ENCODE measurements at places on chromosomes 5 and 9.

DNA sequence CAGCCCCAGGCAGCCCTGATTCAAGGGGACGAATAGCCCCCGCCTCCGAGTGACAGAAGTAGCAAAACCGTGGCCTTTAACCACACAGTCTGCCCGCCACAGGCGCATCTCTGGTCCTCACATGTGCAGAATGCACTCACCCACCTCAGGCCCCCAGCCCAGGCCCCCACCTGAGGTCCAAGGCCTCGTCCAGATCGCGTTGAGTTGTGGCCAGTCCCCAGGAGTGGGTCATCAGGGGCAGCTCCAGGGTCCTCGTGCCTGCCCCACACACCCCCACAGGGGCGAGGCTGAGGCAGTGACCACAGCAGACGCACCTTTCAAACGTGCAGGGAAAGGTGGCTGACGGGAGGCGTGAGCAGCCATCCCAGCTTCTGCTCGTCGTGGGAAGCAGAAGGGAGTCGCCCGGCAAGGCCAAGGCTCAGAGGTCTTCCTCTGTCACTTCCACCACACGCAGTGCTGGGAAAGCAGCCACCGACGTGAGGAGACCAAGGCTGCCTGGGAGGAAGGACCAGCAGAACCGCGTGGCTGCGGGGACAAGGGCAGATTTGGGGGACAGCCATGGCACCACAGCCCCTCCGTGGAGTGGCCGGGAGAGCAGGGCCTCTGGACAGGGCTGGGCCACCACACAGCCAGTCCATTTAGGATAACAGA, 77.8 kb upstream of the OTULINL start:
- DNase-seq = no peak

- no peak for DNase-seq
Observed at GRCh38 chr9:97140566-97140965, 101.6 kb upstream of the CTSV start.

DNA sequence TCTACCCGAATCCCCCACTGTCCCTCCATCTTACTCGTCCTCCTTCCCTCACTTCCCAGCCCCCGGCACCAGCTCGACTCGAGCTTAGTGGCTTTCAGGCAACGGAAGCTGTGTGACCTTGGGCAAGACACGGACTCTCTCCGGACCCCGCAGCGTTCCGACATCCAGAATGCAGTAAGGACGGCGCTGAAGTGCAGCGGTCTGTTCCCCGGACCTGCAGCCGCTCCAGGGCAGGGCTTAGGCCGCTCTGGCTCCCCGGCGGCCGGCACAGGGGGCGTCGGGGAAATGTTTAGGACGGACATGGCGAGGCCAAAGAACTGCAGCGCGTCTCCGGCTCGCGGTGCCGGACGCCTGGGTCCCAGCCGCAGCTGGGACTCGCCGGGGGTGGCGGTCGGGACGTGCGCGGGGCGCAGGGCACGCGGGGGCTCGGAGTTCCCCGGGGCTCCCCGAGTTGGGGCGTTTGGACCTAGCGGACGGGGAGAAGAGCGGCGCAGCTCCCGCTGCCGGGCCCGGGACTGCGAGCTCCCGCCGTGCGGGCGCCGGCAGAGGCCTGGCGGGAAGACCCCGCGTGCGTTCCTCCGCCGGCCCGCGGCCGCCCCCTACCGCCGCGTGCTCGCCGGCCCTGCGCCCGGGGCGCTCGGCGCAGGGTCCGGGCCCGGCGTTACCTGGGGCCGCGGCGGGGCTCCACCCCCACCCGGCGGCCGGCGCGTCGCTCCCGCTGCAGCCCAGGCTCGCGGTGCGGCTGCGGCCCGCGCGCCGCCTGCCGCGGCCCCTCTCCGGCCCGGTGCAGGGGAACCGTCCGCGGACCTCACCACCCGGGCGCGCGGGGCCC, 5.6 kb upstream of the RNF44 start:
- peak; percentile 43 for DNase-seq

- DNase-seq = peak; percentile 88
Observed at GRCh38 chr9:89386797-89387196, 68.5 kb downstream of the SECISBP2 start.

GRCh38 chr9:110758201-110758600, 89.6 kb downstream of the MUSK start:
- DNase-seq = no peak

- peak; percentile 96 for DNase-seq
Observed at GRCh38 chr5:66595756-66596635, at the start of gene MAST4. MAST4 (plus strand) TSS chr5:66596393; CDS start chr5:66596656, 263 bp downstream.

GRCh38 chr9:19464061-19464763, 55.4 kb downstream of the ACER2 start:
- DNase-seq = no peak

- no peak for DNase-seq
Observed at GRCh38 chr5:37569466-37569865, 190.3 kb downstream of the WDR70 start.

DNA sequence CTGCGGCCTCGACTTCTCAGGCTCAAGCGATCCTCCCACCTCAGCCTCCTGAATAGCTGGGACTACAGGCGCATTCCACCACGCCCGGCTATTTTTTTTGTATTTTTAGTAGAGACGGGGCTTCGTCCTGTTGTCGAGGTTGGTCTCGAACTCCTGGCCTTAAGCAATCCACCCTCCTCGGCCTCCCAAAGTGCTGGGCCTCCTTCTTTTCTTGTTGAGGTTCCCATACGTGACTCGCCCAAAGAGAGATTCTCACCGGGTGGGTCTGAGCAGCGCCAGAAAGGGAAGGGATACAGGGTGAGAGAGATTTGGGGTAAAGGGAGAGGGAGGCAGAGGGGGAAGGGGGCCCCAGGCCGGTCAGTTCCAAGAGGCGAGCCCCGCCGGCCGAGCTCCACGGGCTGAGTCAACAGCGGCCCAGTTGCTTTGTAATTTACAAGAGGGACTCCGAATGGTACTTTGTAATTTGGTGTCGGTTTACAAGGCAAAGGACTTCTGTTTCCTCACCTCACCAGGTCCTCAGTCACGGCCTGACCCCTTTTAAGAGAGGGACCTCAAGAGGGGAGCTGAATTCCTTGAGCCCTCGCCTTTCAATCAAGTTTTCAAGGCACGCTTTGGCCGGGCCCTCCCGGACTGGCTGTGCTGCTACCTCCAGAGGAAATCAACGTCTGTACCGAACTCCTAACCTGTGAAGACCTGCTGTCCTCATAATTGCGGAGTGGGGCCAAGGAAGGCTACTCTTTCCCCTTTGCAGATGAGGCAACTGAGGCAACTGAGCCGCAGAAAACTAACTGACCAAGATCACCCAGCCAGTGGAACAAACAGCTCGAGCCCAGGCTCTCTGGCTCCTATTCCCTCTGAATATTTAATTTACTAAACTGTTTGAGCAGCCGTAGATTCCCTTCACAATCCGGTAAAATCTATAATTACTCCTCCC, 3.3 kb upstream of the DMRT2 start:
- no peak for DNase-seq
